CD14-positive monocyte (primary cell): ENCODE measurements at places on chromosomes 2 and 18. TPM values are rescaled to one million over a fixed set of nuclear protein-coding genes. Genes with fewer than 3 reads are reported as not detected.

- H3K4me3 ChIP-seq = no peak overlapping the region
- H3K4me1 ChIP-seq = peaks cover 80% of the 10 kb centered on the region
- no peaks in the 10 kb centered on the region for H3K27me3 ChIP-seq
- no peak for DNase-seq
These were observed 164.1 kb downstream of the SMAD7 start for GRCh38 chr18:48786455-48787202.

- no peaks in the 10 kb centered on the region for H3K27me3 ChIP-seq
- H3K27ac ChIP-seq = no peak overlapping the region
- no peaks in the 10 kb centered on the region for H3K4me1 ChIP-seq
- H3K36me3 ChIP-seq = no peaks in the 10 kb centered on the region
- no peak overlapping the region for H3K4me3 ChIP-seq
- no peak for DNase-seq
These were observed 1504.4 kb upstream of the ZEB2 start for GRCh38 chr2:146024212-146024743.

RIT2 gene
- not detected for polyA plus RNA-seq

TXNL1 gene
- polyA plus RNA-seq = 12.6 and 22.3 TPM in 2 replicates

DNA sequence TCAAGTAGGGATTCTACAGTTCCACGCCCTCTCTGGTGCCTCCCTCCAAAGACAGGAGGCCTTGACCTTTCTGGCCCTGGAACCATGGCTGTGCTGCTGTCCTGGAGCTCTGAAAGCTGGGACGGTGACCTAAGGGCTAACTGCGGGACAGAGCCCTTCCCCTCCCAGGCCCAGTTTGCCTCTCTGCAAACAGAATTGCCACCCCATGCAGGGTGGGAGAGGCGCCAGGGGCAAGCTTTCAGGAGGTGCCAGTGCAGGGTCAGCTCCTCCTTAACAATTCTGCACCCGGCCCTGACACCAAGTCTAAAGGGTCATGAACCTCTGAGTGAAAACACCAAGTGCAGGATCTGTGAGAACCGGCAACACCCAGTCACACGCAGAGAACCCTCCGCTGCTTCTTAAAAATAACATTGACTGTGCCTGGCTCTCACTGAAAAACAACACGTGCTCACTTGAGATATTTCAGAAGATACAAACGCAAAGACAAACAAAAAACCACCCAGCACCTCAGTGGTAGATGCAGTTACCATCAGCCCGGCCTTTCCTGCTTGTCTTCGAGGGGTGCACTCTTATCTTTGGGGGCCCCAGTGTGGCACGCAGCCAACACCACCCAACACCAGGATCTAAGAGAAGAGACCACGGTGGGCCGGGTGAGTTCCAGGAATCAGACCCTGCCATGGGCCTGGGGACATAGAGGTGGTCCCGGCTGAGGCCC, 1.1 kb upstream of the SNED1 start:
- no peak for DNase-seq
- H3K27ac ChIP-seq = no peak overlapping the region
- peak overlapping the region; percentile 79 for H3K4me3 ChIP-seq
- peaks cover 47% of the 10 kb centered on the region for H3K27me3 ChIP-seq

GRCh38 chr2:28565720-28566295, 69.9 kb downstream of the PLB1 start:
- no peaks in the 10 kb centered on the region for H3K27me3 ChIP-seq
- peaks cover 6% of the 10 kb centered on the region for H3K4me1 ChIP-seq
- H3K4me3 ChIP-seq = no peak overlapping the region
- no peak for DNase-seq
- H3K36me3 ChIP-seq = no peaks in the 10 kb centered on the region
- H3K27ac ChIP-seq = no peak overlapping the region

- no peak overlapping the region for H3K27ac ChIP-seq
- H3K27me3 ChIP-seq = no peaks in the 10 kb centered on the region
- DNase-seq = no peak
- no peak overlapping the region for H3K4me3 ChIP-seq
These were observed 27.7 kb downstream of the ACTR2 start for GRCh38 chr2:65255356-65255755.

SLC5A7 gene
- polyA plus RNA-seq = not detected

MTA3 gene
- polyA plus RNA-seq = 2.0 TPM

HRH4 gene
- polyA plus RNA-seq = not detected

- H3K36me3 ChIP-seq = no peaks in the 10 kb centered on the region
- no peak for DNase-seq
- H3K4me3 ChIP-seq = no peak overlapping the region
- no peak overlapping the region for H3K27ac ChIP-seq
These were observed 280.1 kb downstream of the PTH2R start for GRCh38 chr2:208686665-208687064.

- no peak overlapping the region for H3K27ac ChIP-seq
- peak overlapping the region; percentile 68 for H3K4me3 ChIP-seq
- H3K4me1 ChIP-seq = peaks cover 16% of the 10 kb centered on the region
- peaks cover 32% of the 10 kb centered on the region for H3K36me3 ChIP-seq
These were observed 593 bp downstream of the ZNF514 start for GRCh38 chr2:95158891-95159619.

GRCh38 chr18:50186385-50186784, 8.6 kb downstream of the MYO5B start:
- no peak overlapping the region for H3K4me3 ChIP-seq
- no peak overlapping the region for H3K27ac ChIP-seq
- H3K4me1 ChIP-seq = no peaks in the 10 kb centered on the region

GRCh38 chr18:23281626-23282436, 146.5 kb downstream of the CABLES1 start:
- H3K4me1 ChIP-seq = no peaks in the 10 kb centered on the region
- H3K27ac ChIP-seq = no peak overlapping the region
- DNase-seq = no peak
- no peaks in the 10 kb centered on the region for H3K27me3 ChIP-seq
- H3K36me3 ChIP-seq = no peaks in the 10 kb centered on the region

GCFC2 gene
- polyA plus RNA-seq = 9.0 TPM

GULP1 gene
- polyA plus RNA-seq = not detected in 2 replicates

DNA sequence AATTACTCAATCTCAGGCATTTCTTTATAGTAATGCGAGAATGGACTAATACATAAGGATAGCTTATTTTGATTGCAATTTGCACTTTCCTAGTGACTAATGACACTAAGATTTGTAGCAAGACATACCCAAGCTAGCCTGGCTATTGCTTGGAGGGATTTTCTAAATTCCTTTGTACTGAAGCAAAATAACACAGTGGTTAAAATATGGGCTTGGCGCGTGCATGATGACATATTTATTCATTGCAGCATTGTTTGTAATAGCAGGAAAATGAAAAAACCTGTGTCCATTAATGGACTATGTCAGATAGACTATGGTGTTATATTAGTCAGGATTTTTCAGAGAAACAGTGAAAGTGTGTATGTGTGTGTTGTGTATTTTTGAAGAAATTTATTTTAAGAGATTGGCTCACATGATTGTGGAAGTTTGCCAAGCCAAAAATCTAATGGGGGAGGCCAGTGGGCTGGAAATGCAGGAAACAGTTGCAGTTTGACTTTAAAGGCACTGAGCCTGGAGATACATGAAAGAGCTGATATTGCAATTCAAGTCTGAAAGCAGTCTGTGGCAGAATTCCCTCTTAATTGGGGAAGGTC, 16.7 kb upstream of the LAPTM4A start:
- H3K4me3 ChIP-seq = no peak overlapping the region
- no peak for DNase-seq

DNA sequence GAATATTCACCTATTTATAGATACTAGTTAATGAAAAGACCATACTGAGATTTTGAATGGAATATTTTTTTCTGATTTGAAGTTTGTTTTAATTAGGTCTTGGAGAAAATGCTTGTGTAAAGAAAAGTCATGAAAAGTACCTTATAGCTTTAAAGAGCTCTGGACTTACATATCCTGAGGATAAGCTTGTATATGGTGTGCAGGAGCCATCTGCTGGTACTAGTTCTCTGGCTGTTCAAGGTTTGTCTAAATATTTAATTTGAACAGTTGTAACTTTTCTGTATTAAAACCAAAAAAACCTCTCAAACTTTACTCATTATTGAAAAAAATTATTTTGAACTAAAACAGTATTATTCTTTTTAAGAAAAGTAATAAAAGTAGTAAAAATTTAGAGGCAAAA, 50.1 kb downstream of the UBR3 start:
- no peaks in the 10 kb centered on the region for H3K4me1 ChIP-seq
- no peak overlapping the region for H3K27ac ChIP-seq

DNA sequence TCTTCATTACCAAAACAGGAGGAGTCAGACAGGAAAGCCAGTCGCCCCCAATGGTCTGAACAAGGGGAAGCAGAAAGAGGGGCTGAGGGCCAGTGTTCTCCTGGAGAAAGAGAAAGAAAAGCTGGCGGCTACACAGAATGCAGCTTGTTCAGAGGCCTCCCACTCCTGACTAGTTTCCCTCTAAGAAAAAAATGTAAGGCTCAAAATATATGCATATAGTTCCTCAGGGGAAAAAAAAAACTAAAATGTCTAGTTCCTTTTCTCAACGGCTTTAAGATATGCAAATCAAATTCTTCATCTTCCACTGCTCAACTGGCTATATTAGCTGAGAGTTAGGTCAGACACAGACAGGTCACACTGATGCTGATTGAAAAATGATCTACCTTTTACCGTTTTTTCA, 18.6 kb downstream of the MBOAT2 start:
- peaks cover 40% of the 10 kb centered on the region for H3K4me1 ChIP-seq
- H3K4me3 ChIP-seq = peak overlapping the region; percentile 43
- no peaks in the 10 kb centered on the region for H3K27me3 ChIP-seq

DNA sequence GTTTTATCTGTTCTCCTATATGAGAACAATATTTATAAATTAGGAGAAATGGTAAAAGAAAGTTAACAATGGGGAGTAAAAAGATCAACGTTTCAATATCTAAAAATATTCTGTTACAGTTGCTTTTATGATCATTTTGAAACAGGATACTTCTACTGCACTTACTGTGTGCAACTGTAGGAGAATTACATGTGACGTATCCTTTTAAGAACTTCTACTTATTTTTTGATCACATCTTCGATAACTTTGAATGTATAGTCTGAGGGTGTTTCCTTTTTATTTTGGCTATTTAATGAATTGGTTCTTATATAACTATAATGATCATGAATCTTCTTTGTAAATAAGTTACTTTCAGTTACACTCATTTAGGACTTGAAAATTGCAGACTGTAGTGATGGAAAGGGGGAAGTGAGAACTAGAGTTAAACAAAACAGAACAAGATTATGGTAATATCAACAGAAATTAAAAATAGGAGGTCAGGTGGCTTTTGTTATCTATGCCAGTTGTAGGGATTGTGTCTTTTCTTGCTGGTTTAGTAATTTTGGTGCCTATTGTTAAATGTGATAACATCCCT, 109.9 kb downstream of the MSTN start:
- H3K36me3 ChIP-seq = no peaks in the 10 kb centered on the region
- H3K27me3 ChIP-seq = no peaks in the 10 kb centered on the region
- H3K4me1 ChIP-seq = no peaks in the 10 kb centered on the region
- H3K27ac ChIP-seq = no peak overlapping the region
- no peak for DNase-seq

DOK6 gene
- polyA plus RNA-seq = not detected

DNA sequence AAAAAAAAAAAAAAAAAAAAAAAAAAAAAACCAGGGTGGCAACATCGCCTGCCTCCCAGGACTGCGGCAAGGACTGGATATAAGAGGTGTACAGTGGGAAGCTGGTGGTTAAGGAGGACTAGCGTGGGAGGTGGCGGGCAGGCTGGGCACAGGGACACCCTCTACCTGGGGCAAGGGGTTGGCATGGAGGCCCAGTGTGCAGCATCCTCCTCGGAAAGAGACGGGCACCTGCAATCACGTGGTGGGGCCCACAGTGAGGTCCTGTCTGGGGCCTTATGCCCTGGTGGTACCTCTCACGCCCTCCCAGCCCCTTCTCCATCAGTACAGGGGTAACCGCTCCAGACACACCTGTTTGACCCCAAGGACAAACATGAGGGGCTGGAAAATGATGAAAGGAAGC, 27.9 kb downstream of the PXDN start:
- DNase-seq = no peak
- no peaks in the 10 kb centered on the region for H3K4me1 ChIP-seq

- peaks cover 57% of the 10 kb centered on the region for H3K4me1 ChIP-seq
- H3K27ac ChIP-seq = peak overlapping the region; percentile 10
- no peaks in the 10 kb centered on the region for H3K36me3 ChIP-seq
- DNase-seq = no peak
- H3K4me3 ChIP-seq = no peak overlapping the region
These were observed 200.9 kb upstream of the ID2 start for GRCh38 chr2:8480915-8481314.

- H3K4me1 ChIP-seq = peaks cover 8% of the 10 kb centered on the region
- H3K36me3 ChIP-seq = no peaks in the 10 kb centered on the region
- DNase-seq = no peak
- H3K27me3 ChIP-seq = no peaks in the 10 kb centered on the region
- H3K27ac ChIP-seq = no peak overlapping the region
These were observed 36.1 kb downstream of the TMEM163 start for GRCh38 chr2:134682726-134683125.

GRCh38 chr2:191617575-191617974, 60.4 kb upstream of the NABP1 start:
- H3K4me3 ChIP-seq = no peak overlapping the region
- DNase-seq = peak; percentile 86
- no peaks in the 10 kb centered on the region for H3K36me3 ChIP-seq
- H3K27ac ChIP-seq = peak overlapping the region; percentile 61

PXDN gene
- not detected for polyA plus RNA-seq

DNA sequence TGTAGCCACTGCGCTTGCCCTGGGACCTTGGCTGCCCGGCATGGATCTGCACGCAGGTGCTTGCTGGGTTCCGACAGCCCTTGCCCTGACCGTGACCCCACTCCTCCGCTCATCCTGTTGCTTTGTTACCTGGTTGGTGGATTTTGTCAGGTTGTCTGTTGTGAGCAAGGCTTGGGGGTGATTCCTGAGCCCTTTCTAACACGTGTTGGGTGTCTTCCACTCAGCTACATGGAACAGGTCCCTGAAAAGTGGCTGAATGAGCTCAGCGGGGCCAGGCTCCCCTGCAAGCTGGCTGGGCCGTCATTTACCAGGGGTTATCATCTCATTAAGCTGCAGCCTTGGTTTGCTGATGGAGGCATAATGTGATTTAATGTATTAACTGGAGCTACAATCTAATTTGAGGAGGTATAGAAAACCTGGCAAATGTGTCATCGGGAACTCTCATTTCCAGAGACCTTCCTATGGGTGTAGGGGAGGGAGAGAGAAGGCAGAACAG, 24.6 kb downstream of the RAMP1 start:
- no peaks in the 10 kb centered on the region for H3K27me3 ChIP-seq
- no peaks in the 10 kb centered on the region for H3K36me3 ChIP-seq
- no peak for DNase-seq

GRCh38 chr18:69830189-69830588, 117.5 kb downstream of the CD226 start:
- no peaks in the 10 kb centered on the region for H3K4me1 ChIP-seq
- H3K27me3 ChIP-seq = no peaks in the 10 kb centered on the region
- no peaks in the 10 kb centered on the region for H3K36me3 ChIP-seq
- H3K27ac ChIP-seq = no peak overlapping the region
- DNase-seq = no peak

IL18RAP gene
- not detected for polyA plus RNA-seq
